ENCODE measurements at places on chromosomes 2 and 18.

DNA sequence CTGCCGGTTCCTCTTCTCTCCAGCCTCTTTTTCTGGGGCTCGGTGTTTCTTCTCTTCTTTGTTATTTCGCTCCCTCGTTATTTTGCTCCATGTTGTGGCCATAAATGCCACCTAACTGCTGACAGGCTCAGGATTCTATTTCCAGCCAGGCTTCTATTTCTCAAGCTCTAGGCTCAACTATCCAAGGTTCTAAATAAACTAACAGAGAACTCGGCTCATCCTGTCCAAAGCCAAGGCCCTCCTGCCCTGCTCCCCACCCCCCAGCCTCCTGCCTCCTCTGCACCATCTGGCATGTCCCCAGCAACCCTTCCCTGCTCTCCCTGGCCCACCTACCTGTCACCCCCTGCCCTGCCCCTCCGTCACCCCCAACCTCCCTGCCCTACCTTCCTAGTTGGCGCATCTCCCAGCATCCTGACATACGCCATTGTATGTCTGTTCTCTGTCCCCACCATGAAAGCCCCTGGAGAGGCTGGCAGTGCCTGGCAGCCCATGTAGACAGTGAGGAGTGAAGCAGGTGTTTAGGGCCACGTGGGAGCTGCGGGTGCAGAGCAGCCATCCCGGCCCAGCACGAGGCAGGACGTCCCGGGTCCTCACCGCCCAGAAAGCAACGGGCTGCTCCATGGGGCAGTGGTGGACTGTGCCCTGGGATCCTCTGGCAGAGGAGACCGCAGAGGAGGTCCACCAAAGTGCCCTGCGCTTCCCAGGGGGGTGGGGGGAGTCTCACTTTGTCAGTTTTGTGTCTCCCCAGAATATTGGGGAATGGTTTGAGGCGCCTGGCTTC is 186.9 kb downstream of the TWIST2 start:
- DNase-seq: no peak

GRCh38 chr18:23619388-23619881 is 33.1 kb upstream of the NPC1 start:
- no peak for DNase-seq

- no peak for DNase-seq
These were observed 81.8 kb upstream of the HPCAL1 start for GRCh38 chr2:10220902-10221391.

GRCh38 chr2:209380293-209380692 is 43.6 kb upstream of the MAP2 start:
- no peak for DNase-seq

GRCh38 chr2:69931832-69932595 is 17.1 kb downstream of the MXD1 start:
- DNase-seq: no peak

DNA sequence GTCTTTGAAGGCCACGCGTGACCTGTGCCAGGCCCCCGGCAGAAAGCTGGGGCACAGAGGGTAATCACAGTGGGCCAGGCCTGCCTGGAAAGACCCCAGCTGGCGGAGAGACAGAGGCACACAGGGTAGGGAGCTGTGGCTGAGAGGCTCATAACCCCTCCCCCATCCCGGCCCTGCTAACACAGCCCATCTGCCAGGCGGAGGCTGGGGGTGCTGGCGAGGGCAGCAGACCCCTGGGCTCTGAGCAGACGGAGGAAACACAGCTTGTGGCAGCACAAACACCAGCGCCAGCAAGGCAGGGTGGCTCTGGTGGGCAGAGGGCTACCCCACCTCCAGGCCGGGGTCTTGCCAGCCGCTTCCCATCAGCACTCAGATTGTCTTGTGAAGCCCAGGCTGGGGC is 19.0 kb downstream of the HS6ST1 start:
- no peak for DNase-seq

DNA sequence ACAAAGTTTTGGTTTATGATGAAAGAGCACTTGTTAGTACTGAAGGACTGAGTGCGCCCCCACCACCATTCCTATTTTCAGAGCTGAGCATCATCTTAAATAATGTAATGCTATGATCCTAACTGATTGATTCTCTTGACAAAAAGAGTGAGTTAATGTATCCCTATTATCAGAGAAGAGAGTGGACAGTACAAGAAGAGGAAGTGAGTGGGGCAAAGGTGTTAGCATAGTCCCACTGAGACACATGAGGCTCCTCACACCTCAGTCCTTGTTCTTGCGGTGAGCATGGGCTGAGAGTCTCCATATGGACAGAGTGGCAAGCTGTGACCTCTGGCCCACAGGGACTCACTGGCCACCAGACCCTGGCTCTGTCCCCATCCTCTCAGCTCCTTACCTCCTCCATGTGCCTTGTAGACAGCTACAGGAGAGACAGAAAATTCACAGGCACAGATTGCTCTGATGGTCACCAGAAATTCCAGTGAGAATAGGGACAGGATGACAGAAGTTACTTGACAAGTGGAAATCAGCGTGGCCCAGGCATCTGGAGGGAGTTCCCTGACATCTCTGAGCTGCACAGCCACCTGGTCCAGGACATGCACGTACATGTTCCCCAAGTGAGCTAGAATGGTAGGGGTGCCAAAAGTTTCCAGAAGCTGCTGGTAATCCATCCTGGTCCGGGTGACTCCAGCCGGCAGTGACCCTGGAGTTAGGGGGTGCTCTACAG is 32.6 kb downstream of the NAPG start:
- no peak for DNase-seq

GRCh38 chr2:120318626-120319025 is 27.3 kb upstream of the INHBB start:
- DNase-seq: peak; percentile 54

- no peak for DNase-seq
These were observed 173.0 kb upstream of the REV1 start for GRCh38 chr2:99662761-99663341.

GRCh38 chr2:173271825-173272224 is 82.8 kb upstream of the CDCA7 start:
- DNase-seq: no peak

- DNase-seq: no peak
These were observed 4.6 kb downstream of the DPP4 start for GRCh38 chr2:162069267-162069903.

GRCh38 chr2:19360966-19361321 is 2.5 kb upstream of the OSR1 start:
- no peak for DNase-seq

GRCh38 chr2:216181953-216182461 is 72.9 kb downstream of the XRCC5 start:
- no peak for DNase-seq

DNA sequence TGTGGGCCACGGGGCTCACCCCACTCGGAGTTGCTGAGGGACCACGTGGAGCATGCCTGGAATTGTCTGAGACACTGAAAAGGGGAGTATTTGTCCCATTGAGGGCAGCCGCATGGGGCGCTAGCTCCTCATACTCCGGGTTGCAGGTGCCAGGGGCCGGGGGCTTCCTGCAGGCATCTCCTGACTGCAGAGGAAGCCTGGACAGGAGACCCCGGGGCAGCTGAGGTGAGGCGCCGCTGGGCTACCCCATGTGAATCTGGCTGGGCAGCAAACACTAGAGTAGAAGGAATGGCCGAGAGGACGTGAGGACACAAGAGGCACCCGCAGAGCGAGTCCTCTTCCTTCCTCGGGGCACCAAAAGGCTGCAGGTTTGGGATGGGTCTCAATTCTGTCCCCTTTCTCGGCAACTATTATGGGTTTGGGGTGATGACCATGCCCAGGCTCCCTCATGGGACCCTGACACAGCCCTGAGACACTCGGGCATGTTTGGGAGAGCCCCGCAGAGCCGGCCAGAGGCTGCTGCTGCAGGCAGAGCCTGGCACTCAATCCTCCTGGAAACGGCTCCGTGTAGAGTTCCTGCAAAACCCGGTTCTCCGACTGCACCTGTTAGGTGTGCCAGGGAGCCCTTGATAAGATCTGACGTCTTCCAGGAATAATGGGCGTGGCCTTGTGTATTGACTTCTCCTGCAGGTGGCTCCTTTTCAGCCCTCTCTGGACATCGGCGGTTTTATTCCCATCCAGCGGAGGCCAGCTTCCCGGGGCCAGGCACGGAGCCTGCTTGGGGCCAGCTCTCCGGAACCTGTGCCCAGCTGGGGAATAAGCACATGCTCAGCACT is 77.0 kb downstream of the CTIF start:
- no peak for DNase-seq

- no peak for DNase-seq
These were observed 75.2 kb upstream of the TTC39C start for GRCh38 chr18:23939366-23939765.

DNA sequence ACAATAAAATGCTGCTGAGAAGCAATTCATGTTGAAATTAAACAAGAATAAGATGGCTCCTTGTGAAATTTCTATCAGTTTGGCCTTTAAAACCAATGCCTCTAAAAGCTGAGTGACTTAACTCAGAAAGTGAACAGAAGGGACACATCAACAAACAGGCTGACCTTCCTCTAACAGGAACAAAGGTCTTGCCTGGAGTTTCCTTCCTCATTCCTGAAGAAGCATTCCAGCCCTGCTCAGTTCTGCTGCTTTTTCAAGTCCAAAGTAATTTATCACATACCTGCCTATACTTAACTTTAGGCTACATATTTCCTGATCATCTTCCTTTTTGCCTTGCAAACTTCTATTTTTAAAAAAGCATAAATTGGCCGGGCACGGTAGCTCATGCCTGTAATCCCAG is 14.1 kb downstream of the PTRHD1 start:
- no peak for DNase-seq

- DNase-seq: no peak
These were observed 59.3 kb downstream of the KIF1A start for GRCh38 chr2:240760576-240761246.

DNA sequence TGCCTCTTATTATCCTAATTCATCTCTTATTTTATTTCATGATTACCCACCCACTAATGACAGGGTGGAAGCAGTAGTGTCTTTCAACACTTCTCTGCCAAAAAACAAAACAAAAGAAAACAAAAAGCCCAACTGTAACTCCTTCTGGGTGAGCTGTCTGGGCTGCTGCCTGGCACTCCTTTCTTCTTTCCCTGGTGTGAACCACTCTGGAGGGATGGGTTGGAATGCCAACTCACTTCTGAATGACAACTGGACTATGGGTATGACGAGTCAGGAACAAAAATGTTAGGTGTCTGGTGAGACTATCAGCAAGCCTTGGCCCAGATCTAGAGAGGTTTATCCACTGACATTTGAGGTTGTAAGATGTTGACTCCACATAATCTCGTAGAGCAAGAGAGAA is 88.3 kb upstream of the ITGB6 start:
- no peak for DNase-seq

DNA sequence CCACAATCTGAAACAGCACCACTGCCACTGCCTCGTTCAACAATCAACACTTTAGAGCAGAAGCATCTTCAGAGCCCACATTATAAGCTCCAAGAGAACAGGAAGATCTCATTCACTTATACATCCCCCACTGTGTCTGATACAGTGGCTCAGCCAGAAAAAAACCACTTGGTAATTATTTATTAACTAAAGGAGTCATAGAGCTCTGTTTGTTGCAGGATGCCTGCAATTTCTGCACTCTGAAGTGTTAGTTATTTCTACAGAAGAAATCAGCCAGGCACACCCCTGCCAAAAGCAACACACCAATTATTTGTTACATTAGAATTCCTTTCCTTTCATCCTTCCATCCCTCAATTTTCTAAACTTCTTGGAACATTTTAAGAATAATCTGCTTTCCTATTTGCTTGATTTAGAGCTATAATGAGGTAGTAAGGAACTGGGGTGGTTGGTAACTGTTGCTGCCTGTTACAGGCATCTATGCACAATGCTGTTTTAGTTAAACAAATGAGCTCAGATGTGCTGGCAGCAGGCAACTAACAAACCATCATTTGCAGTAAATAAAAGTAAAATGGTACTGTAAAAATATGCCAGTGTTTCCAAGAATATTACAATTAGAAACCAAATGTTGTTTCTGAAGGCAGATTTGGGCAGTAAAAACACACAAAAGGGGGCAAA is 59.9 kb downstream of the DYM start:
- no peak for DNase-seq

DNA sequence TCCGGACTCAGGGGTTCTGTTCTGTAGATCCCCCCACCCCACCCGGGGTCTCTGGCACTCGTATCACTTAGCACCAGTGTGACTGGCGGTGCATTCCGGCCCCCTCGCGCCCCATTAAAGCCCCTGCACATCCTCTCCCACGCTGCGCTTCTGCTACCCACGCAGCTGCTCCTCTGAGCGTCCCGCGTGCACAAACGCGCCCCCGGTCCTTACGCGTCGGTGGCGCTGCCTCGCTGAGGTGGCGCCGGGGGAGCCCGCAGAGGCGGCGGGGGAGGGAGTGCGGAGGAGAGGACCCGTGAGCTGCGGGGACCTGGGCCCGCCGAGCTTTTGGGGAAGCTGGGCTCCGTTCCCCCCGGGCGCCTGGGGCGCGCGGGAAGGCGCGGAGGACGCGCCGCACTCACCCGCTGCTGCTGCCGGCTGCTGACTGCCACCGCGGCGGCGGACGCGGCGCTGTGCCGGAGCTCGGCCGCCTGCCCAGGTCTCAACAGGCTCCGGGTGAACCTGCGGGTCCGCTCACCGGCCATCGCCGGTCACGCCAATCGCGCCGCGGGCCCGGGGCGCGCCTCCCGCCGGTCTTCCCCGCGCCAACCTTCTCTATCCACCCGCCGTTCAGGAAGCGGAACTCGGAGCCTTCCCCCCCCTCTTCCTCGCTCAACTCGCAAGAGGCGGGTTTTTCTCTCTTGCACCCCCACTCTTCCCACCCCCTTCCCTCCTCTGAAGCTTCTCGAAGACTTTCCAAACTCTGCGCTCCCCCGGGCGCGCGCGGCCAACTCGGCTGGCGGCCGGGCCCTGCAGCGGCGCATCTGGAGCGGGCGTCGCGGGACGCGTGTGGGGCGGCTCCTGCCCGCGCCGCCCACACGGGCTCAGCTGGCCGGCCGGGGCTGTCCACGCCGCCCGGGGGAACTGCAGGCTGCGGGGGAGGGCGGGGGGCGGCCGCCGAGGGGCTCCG is at the start of gene DOCK10:
Gene DOCK10 (minus strand): TSS at position 618 of the 949 bp plus-strand sequence. CDS start 94 bp downstream, at position 524.
- peak; percentile 69 for DNase-seq

- DNase-seq: no peak
These were observed 26.9 kb downstream of the CELF4 start for GRCh38 chr18:37538526-37539205.

- no peak for DNase-seq
These were observed 12.7 kb upstream of the CDK15 start for GRCh38 chr2:201793631-201794030.

DNA sequence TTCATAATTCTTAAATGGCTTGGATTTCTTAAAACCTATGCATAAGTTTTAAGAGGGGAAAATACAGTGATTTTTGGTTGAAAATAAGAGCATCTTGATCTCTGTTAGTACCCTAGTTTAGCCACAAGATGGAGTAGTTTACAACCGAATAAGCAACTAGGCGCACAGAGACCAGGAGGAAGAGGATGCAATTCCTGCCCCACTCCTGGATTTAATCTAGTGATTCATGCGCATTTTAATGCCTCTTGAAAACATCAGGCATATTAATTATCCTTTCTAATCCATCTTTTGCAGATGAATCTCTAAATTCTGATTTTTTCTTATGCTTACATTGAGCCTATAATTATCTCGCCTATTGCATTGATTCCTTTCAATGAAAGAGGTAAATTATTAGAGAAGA is 76.7 kb downstream of the MRPS9 start:
- no peak for DNase-seq

GRCh38 chr2:27922842-27923241 is 32.3 kb downstream of the BABAM2 start:
- no peak for DNase-seq

- DNase-seq: no peak
These were observed 78.4 kb downstream of the DPP4 start for GRCh38 chr2:161995553-161996016.

GRCh38 chr2:197075754-197076337 is 149.3 kb upstream of the PGAP1 start:
- DNase-seq: no peak
